ENCODE measurements at places on chromosomes 4 and X.

DNA sequence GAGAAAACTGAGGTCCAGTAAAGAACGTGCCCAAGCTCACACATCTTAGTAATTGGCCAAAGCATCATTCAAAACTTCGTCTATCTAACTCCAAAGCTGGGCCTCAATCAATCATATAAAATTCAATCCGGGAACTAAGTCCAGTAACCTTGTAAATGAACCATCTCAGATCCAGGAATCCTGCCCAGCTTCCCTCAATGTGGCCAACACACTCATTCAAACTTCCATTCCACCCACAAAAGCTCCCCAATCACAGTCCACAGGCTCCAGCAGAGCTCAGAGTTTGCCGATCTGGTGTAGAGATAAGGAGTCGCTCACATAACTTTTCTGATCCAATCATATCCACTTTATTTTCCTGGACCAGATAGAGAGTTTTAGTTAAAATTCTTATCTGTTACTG, 144.8 kb downstream of the SPATA18 start:
- no peak for DNase-seq

DNA sequence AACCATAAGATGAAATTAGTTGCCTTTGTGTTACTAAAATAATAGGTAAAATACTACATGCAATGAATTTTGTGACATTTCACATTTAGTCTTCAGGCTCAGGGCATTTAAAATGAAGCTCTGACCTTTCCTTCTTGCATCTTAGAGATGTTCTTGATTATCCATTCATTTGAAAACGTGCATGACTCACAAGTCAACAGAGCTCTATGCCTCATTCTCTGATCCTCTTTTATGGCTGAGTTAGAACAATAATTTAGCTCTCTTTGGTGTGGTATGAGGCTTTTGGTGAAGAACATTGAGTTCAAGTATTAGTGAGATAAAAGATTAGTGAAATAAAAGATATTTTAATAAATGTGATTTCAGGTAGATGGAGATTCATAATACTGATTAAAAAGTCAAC, 66.5 kb downstream of the TIGD2 start:
- no peak for DNase-seq

DNA sequence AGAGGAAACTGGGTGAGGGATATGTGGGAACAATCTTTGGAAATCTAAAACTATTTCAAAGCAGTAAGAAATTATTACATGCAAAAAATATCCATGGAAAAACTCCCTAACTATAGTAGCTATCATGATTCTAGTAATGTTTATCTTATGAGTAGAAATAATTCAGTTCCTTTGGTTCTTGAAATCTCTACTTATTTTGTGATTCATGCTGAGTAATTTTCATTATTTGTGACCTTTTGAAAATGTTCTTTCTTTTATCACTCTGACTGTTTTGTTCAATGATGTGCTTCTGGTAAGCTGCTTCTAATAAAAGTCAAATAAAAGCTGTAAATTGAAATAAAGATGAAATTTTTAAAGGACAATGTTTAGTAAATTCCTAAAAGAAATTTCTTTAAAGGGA, 40.4 kb upstream of the MAGEB10 start:
- DNase-seq: no peak

GRCh38 chrX:29948653-29949052, 266.7 kb upstream of the MAGEB2 start:
- DNase-seq: no peak

GRCh38 chrX:77693594-77693993, 92.4 kb downstream of the ATRX start:
- DNase-seq: no peak

GRCh38 chr4:3010998-3011397, 47.6 kb downstream of the GRK4 start:
- no peak for DNase-seq

DNA sequence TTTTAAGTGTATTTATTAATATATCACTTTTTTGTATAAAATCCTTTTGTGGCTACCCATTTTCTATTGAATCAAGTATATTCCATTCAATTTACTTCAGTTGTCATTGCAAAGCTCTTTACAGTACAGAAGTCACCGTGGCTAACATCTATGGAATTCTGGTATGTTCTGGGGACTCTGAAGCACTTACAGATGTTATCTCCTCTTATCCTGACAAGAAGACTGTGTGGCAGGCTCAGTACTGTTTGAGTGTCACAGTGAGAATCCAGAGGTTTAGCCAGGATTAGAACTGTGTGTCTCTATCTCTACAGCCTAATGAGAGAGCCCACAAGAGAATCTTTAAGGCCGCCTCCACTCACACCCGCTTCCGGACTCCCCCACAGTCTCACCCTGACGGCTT, 78.2 kb upstream of the SORBS2 start:
- no peak for DNase-seq

GRCh38 chr4:78602334-78602733, 50.8 kb downstream of the ANXA3 start:
- no peak for DNase-seq

DNA sequence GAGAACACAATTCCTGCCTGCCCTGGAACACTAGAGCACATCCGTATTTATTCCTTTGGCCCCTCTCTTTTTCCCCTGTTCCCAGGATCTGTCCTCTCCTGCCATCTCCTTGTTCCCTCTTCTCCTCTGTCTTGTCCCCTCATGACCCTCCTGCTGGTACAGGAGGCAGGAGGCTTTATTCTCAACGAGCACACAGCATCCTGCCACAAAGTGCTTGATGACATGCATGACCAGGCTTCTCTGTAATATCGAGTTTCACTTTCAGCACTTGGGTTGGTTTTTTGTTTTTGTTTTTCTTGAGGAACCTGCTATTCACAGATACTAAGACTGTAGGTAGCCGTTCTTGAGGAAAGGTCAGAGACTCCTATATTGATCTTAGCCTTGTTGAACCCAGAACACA, 35.3 kb downstream of the NALF2 start:
- DNase-seq: no peak

GRCh38 chr4:181308476-181309312, 934.5 kb upstream of the TENM3 start:
- DNase-seq: no peak

DNA sequence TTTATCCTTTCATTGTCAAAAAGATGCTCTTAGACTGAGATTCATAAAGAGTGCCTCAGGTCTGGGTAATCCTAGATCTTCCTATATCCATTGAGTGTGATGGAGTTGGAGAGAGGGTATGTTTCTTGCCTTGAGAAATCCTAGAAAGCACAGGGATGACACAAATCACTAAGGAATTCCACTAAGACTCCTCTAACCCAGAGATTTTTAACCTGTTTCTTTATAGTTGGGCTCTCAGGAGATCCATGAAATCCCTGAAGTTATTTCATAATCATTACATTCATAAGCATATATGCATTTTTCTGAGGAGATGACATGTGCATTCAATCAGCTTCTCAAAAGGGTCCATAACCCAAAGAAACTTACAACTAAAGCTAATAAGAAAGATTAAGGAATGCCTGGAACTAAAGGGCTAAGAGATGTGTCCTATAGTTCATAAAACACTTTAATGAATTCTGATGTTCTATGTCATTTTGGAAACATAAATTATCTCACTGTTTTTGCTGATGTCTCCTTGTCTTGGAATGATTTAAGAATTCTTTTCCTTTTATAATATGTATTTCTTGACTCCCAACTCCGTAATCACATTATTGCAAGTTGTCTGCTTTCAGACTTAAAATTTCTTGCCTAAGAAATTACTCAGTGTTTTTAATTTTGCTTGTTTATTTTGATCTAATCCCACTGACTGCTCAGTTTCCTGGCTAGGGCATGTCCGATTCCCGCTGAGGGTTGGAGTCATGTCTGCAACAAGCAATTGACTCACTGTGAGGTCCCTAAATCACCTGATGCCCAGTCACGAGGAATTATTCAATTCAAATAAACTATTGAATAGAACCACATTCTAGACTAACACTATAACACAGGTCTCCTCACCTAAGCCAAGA, 2.8 kb upstream of the AMTN start:
- no peak for DNase-seq

DNA sequence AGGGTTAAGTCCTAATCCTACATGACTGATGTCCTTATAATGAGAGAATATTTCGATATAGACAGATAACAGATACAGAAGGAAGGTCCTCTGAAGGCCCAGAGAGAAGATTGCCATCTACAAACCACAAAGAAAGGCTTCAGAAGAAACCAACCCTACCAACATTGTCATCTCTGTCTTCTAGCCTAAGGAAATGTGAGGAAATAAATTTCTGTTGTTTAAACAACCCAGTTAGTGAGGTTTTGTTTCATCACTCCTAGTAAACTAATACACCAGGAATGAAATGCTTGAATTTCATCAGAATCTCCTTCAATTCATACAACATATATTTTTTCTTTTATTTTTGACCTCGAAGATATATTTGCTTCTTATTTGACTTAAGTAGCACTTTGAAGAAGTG, 1527.8 kb downstream of the STIM2 start:
- no peak for DNase-seq

DNA sequence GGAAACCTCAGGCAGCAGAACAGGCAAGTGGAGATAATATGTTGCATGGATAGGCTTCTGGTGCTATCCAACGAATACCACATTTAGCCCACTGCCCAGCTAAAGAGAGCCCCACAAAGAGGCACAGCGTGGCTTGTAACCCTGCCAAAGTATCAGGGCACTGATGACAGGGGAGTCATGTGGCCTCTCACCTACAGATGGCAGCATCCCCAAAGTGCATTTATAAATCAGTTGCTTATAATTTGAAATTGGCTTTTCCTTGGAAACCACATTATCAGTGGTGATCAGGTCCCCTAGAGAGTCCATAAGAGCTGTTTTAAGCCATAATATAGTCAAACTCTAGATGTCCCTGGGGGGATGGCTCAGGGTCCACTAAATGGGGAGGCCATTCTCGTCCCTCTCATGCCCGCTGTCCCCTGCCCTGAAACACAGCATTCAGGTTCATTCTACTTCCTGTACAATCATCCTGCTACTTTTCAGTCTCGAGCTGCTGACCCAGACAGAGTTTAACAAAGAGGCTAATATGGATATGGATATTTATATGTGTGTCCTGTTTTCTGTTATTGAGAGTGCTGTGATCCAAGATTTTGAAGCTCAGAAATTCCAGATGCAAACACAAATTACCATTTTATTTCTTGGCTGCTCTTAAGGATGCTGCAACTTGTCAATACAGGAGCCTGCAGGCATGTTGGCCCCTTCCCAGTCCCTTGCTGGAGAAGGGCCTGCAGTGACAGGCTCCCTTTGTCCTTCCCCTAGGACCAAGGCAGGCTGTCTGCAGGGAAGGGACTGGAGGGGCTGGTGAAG, 28.5 kb downstream of the SRPX start:
- DNase-seq: no peak

DNA sequence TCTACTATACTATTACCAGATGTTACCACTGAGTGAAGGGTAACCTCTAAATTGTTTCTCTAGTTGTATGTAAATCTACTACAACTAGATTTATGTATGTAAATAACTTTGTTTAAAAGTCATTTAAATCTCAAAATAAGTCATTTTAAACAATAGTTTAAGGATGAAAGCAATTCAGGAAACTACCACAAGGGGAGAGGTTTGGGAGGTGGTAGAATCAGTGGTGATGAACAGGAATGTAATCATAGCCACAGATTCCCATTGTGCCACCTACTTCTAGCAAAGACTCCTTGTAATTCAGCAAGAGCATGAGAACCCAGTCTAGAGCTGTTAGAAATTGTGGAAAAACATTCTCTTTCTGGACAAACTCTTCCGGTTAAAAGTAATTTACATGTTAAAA, 234.6 kb downstream of the SLC7A11 start:
- no peak for DNase-seq

GRCh38 chr4:172489861-172490260, 676.7 kb downstream of the GALNTL6 start:
- DNase-seq: no peak

GRCh38 chr4:150224896-150225591, 146.8 kb downstream of the DCLK2 start:
- DNase-seq: no peak

GRCh38 chr4:181991369-181992108, 251.7 kb upstream of the TENM3 start:
- DNase-seq: no peak

- no peak for DNase-seq
These were observed 173.5 kb upstream of the FMR1 start for GRCh38 chrX:147738265-147738664.

DNA sequence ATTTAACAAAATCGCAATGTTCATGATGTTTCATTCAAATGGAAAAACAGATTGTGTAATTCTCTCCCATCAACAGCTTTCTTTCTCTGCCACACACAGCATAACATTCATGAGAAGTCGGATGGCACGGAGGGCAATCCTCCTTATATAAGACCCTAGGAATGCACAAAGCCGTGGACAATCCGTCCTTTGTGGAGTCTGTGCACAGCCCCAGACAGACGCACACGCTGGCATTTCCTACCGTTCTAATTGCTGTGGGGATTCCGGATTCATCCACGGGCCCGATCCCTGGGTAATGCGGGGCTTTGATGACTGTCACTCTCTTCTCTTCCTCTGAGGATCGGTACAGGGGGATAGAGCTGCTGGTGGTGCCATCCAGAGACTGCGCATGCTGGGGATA, 121.9 kb upstream of the PDLIM3 start:
- no peak for DNase-seq

DNA sequence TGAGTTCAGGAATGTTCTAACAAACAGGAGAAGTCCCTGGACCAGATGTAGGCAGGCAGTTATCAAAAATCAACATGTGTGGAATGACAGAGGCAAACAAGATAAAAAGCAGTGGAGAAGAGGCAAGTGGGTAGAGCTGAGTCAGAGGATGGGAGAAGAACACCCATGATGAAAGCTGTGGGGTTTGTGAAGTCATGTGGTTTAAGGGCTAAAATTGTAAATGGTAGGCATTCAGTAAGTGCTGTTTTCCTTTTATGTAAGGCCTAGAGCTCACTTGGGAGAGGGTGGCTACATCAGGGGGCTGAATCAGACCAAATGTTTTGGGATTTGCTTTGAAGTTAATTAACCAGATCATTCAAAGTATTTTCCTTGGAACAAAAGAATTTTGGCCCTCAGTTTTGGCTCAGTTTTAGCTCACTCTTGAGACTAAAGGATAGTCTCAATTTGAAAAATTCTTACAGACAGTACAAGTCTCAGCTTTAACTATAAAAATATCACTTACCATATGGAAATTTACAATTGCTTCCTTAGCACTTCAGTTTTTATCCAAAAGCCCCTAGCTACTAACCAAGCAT, 114.5 kb upstream of the PCDH7 start:
- DNase-seq: no peak

Measured in anterior cingulate cortex (tissue), 58 donors.